ENCODE measurements at places on chromosomes 4 and X. TPM values are rescaled to one million over a fixed set of nuclear protein-coding genes. Genes with fewer than 3 reads are reported as not detected.

Gene ZAR1
- not detected for total RNA-seq

GRCh38 chr4:125789023-125789422 lies 474.3 kb downstream of the FAT4 start:
- no peak for DNase-seq

GRCh38 chr4:78014889-78015886 lies 41.9 kb upstream of the FRAS1 start:
- no peak for DNase-seq

DNA sequence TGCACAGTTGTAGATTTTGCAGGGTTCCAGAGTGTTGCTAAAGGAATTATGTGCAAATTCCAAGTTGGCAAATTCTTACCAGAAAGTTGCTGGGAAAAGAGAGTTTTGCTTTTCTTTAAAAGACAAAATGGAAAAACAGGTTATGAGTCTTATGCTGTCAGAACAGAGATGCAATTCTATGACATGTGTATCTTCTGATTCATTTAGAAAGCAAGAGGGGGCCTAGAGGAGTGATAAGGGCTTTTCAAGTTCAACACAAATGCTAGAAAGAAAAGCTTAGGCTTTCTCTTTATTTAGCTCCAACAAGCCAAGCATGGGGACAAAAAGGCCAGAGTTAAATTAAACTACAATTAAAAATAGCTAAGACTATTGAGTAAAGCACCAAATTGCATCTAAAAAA lies 72.4 kb upstream of the GATB start:
- DNase-seq: no peak

DNA sequence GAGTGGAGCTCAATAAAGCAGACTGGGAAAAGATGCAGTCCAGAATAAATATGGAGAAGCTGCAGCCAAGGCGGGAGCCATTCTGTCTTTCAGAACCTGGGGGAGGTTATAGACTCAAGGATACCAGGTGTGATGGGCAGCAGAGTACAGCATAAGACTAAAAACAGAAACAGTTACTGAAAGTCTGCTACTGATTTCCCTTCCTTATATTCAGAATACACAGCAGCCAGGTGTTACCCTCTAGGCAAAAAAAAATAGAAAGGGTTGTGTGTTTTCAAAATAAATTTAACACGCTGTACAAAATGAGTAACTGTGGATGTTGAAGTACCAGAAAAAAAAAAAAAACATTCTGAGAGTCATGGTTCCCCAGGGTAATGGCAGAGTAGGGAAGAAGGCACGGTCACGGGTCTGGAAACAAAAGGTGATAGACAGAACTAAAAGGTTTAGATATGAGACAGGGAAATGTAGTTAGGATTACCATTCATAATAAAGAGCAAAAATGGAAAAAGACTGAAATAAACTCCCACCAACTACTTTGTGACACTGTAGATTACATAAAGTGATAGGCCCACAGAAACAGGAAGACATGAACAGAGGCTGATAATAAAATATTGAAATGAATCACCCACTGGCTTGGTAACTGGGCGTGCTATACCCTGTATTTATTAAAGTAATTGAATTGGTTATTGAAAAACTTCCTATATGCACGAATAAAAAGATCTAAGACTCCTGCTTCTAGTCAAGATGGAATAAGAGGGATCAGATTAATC lies 10.8 kb upstream of the HHIP start:
- no peak for DNase-seq
